Lower lobe of right lung (tissue), 2 donors: ENCODE measurements at places on chromosomes 3 and 15. TPM values are rescaled to one million over a fixed set of nuclear protein-coding genes. Genes with fewer than 3 reads are reported as not detected.

Gene ATP8B4
- 9.0 TPM for total RNA-seq

Gene LRRN1
- 2.0 TPM for total RNA-seq

Gene CD96
- 5.6 TPM for total RNA-seq

Gene GPR149
- total RNA-seq: not detected

Gene PSMA4
- 130 TPM for total RNA-seq

Gene SLC25A38
- total RNA-seq: 28.4 TPM

Gene LIPC
- 1.0 TPM for total RNA-seq

Gene MUSTN1
- total RNA-seq: 7.3 TPM
